Activated naive CD4-positive, alpha-beta T cell treated with anti-CD3 and anti-CD28 coated beads, Interleukin-2, amount 50 U/mL, for 16 hours (primary cell): ENCODE measurements at places on chromosomes 2 and 18.

- no peak for DNase-seq
These were observed 114.5 kb downstream of the USP34 start for GRCh38 chr2:61356261-61356957.

GRCh38 chr2:108607706-108608301 lies 73.5 kb downstream of the LIMS1 start:
- DNase-seq: peak; percentile 44

GRCh38 chr18:10032331-10033015 lies 118.7 kb downstream of the VAPA start:
- no peak for DNase-seq

DNA sequence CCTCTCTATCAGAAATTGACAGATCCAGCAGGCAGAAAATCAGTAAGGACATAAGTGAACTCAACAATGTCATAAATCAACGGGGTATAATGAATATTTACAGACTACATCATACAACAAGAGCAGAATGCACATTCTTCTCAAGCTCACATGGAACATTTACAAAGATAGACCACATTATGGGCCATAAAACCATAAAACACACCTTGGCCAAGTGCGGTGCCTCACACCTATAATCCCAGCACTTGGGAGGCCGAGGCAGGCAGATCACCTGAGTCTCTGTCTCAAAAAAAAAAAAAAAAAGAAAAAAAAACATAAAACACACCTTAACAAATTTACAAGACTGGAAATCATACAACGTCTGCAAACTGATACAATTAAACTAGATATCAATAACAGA lies 36.7 kb downstream of the FBXO15 start:
- DNase-seq: no peak

DNA sequence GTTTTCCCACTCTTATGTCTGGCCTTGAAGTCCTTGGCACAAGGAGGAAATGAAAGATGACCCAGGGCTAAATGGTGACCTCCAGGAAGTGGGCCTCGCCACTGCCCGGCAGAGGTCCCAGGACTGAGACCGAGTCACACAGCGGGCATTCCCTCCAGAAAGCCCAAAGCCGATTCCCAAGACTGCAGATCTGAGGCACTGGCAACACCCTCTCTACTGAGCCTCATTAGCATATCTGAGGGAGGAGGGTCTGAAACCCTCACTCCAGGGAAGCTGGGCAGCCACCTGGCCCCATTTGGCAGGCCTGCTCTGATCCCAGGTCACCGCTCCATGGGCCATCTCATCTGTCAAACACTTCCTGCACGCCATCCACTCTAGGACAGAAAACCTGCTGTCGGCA lies 29.1 kb downstream of the FAM178B start:
- DNase-seq: no peak

- DNase-seq: no peak
These were observed 52.7 kb downstream of the ATP9B start for GRCh38 chr18:79121746-79122474.

DNA sequence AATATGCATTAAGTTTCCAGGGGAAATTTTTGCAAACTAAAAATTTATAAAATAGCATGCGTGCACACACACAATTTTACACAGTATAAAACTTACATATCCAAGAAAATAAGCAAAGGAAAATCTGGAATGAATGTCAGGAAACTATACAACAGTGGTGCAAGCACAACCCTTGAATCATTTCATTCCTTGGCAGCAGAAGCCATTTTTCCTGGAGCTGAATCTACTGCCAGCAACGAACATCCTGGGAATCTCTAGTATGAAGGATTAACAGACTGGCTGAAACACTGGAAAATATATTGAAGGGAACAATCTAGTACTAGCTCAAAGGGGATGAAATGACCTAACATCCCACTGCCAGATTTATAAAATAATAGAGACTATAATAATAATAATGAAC lies 235.3 kb downstream of the DYM start:
- DNase-seq: no peak

GRCh38 chr2:212708355-212708754 lies 169.8 kb upstream of the ERBB4 start:
- no peak for DNase-seq

GRCh38 chr2:197904446-197904845 lies 100.1 kb downstream of the PLCL1 start:
- peak; percentile 21 for DNase-seq

DNA sequence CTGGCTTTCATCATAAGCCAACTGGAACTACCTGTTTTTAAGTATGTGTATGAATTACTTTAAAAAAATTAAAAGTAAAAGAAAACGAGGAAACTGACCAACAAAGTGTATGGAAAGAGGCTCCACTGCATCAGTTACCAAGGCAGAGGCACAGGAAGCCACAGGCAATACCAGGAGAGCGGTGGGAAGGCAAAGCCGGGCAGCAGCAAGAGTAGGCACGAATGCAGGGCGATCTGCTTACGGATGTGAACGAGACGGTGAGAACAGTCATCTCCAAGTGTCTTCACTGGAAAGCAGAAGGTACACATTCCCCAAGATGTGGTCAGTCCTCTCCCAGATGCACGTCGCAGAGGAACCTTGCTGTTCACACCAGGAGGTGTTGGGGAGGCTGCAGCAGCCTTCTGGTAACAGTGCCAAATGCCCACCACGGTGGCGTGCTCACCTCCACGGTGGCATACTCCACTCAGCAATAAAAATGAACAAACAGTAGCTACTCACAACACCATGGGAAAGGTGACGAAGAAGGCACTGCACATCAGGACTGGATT lies 43.1 kb downstream of the HS6ST1 start:
- DNase-seq: peak; percentile 4

GRCh38 chr2:71778936-71779773 lies 325.8 kb downstream of the DYSF start:
- DNase-seq: no peak

- DNase-seq: no peak
These were observed 1.6 kb downstream of the SMARCAL1 start for GRCh38 chr2:216413882-216414281.

GRCh38 chr2:127437781-127438726 lies 19.8 kb downstream of the PROC start:
- DNase-seq: no peak

- DNase-seq: no peak
These were observed 2.7 kb downstream of the TMEM163 start for GRCh38 chr2:134715932-134716643.

DNA sequence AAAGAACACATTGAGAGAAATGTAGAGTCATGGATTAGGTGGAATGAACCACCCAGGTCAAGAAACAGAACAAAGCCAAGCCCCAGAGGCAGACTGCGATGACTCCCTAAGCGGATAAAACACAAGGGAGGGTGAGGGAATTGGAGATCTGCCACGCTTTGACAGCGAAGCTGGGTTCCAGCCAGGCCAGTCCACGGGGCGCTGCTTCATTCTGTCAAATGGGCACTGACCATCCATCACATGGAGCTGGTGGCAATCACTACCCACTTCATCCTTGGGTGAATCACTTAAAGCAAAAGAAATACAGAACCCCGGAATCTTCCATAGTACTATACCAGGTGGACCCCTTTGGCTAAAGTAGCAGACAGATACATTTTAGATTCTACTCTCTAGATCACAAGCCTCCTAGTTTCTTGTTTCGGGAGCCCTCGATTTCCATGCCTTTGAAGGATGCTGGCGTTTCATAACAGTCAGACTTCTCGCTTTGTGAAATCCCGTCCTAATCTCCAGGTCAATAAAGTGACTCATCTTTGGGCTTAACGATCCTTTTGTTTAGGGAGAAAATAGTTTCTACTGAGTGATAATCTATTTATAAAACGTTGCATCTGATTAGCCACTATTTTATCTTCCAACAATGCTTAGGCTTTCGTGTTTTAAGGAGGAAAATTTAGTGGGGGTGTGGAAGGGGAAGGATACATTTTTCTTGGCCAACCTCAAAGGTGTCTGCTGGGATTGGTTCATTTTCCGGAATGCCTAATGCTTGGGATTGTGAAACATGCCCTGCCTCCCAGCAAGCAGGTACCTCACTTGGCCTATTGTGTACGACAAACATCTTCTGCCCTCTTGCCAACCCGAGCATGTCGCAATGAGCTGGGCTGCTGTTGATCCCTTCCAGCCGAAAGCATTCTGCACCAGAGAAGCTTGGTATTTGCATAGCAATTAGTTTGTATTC lies 44.1 kb upstream of the HDAC4 start:
- DNase-seq: no peak

DNA sequence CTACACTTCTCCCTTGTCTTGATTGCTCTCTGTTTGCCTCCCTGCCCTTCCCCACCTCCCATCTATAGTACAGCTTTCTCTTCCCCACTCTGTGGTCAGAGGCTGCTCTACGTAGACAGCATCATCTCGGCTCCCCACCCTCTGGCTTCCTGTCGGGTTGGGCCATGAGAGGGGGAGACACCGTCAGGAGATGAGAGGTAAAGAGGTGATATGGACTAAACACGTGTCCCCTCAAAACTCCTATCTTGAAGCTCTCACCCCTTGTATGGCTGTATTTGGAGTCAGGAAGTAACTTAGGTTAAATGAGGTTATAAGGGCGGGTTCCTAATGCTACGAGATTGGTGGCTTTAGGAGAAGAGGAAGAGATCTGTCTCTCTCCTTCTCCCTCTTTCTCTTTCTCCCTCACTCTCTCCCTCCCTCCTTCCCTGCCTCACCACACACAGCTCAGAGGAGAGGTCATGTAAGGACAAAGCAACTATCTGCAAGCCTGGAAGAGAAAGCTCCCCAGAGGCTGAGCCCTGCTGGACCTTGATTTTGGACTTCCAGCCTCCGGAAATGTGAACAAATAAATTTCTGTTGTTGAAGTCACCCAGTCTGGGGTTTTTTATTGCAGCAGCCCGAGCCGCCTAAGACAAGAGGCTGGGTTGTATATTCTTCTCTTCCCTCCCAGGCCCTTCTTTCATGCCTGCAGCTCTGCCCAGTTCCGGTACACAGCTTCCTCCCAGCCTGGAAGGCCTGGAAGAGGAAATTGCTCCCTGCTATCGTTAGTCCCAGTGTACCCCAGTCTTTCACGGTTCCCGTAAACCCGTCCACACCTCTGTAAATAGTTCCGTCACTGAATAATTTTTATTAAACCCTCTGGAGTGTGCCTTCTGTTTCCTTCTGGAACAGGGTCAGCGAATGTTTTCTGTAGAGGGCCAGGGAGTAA lies 138.0 kb downstream of the AKAIN1 start:
- DNase-seq: peak; percentile 23

DNA sequence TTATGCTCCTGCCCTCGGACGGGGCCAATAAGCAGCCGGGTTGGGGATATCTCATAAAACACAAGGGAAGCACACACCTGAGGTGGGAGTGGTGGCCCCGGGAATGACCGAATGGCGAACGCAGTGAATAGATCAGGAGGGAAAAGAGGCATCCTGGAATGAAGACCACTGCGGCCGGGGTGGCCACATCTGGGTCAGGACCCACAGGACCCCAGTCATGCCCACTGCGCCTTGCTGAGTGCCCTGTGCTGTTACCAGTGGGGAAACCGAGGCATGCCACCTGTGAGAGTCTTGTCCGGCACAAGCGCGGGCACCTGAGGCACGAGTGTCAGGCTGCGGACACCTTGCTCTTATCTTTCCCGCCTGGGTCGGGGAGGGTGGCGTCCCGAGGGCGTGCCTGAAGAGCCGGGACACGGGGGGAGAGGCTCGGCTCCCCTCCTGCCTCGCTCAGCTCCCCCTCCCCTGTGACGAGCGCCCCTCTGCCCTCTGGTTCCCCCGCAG lies 1.6 kb downstream of the PDCD1 start:
- DNase-seq: no peak

DNA sequence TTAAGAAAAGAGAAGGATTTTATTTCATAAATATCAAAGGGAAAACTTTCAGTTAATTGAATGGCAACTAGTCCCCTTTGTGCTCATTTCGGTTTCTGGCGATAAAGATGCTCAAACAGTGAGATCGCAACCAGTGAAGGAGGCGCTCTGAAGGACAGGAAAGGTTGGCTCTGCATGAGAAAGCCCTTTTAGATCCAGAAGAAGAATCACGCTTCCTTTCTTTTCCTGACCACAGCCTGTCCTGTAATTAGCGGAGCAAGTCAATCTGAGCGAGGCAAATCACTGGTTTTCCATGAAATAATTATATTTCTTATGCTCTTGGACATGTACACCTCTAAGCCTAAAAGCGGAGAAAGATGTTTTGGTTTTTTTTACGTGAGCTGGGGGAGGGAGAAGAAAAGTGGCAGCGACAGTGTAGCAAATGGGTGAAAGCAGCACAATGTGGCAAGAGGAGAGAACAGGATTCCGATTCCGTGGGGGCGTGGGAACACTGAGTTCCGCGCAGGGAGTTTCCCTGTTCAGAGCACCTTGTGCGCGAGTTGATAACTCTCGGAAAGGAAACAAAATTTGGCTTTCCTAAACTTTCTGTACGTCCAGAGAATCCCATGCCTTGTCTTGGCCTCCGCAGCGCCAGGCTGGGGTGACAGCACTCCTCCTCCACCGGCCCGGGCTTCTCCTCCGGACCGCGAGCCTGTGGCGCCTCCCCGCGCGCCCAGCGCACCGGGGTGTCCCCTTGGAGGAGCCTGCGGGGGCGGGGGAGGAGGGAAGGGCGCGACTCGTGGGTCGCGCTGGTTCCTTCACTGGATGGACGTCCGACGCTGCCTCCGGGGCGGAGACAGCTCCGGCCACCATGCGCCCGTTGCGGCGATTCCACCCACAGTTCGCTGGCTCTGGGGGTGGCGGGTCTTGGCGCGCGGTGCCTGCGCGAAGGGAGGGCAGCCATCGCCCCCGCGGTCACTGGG lies 620 bp upstream of the SLC9A2 start:
- peak; percentile 25 for DNase-seq

DNA sequence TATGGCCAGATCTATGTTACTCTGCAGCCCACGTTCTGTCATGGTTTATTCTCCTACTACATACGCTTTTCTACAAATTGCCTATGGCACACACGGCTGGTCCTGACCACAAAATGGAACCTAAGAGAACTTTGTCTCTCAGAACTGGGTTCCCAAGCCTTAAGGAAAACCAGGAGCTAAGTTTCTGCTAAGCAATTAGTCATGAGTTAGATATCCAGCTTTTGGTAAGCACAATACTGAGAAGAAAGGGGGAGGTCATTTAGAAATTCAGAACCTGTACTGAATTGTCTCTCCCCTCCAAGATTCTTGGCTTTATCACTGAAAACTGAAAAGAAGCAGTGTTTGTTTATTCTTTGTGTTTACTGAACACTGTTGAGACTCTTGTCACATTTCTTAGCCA lies 283.5 kb upstream of the TANK start:
- no peak for DNase-seq

DNA sequence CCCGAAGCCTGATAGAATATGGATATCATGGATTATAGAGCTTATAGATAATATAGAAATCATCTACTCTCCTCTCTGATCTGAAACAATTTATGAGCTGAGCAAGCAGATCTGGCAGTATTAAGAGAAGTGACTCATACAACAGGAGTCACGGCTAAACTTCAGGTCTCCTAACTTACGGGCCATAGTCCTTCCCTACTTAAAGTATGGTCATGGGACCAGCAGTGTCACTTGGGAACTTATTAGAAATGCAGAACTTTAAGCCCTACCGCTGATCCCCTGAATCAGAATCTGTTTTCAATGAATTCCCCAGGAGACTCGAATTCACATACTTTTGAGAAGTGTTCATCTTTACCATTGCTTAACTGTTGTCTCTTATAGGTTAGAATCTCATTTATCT lies 195.7 kb upstream of the FANCL start:
- no peak for DNase-seq

GRCh38 chr2:232519581-232520438 lies at the start of gene PRSS56:
PRSS56 (plus strand) TSS chr2:232520388; CDS start chr2:232520599, 211 bp downstream.
- no peak for DNase-seq
